Renal cortex interstitium (tissue), 15 donors: ENCODE measurements at places on chromosomes 1 and 21. TPM values are rescaled to one million over a fixed set of nuclear protein-coding genes. Genes with fewer than 3 reads are reported as not detected.

GRCh38 chr1:60411591-60411990 lies 338.0 kb upstream of the C1orf87 start:
- DNase-seq: no peak

GRCh38 chr1:81290326-81290725 lies 510.4 kb upstream of the ADGRL2 start:
- no peak for DNase-seq

DNA sequence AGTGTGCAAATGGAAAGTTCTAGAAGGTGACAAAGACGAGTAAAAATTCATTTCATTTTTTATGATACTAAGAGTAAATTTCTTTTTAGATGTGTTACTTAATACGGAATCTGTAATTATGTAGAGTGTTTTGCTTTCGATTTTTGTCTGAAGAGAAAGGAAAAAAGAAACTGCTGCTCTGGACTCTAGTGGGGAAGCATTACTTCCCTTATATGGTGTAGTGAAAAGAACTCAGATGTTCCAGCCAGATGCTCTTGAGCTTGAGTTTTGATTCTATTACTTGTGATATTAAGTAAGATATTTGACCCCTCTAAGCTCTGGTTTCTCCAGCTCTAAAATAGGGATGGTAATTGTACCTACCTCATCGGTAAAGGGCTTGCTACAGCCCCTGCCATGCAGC lies 12.2 kb upstream of the GPR161 start:
- no peak for DNase-seq

DNA sequence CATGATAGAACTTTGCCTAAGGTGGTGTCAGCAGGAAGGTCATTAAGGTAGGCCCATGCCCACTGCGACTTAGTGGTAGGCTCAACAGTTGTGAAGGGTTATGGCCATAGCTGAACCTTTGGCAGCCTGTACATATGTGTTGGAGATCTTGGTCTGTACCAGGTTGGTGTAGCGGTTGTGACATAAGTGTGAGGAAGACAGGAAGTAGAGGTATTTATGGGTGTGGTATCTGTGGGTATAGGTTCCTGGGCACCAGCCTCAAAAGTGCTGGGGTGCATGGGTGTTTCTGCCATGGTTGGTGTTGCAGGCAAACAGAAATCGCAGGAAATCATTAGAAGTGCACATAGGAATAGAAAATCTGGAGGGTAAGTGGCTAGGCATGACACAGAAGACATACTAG lies 18.6 kb upstream of the LRIF1 start:
- no peak for DNase-seq

ASCL5 gene
- 0.15 TPM for polyA plus RNA-seq
